Activated CD4-positive, alpha-beta T cell treated with anti-CD3 and anti-CD28 coated beads for 24 hours (primary cell): ENCODE measurements at places on chromosomes 1 and 21.

DNA sequence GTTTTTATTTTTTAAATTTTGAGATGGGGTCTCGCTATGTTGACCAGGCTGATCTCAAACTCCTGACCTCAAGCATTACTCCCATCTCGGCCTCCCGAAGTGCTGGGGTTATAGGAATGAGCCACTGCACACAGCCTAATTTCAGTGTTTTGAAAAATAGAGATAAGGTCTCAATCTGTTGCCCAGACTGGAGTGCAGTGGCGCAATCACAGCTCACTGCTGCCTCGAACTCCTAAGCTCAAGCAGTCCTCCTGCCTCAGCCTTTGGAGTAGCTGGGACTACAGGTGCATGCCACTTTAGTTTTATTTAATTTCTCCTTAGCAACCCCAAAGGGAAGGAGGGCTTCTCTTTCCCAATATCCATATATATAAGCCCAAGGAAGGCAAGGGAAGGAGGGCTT is 63.7 kb upstream of the LPGAT1 start:
- no peak for DNase-seq

- no peak for DNase-seq
Measured at GRCh38 chr1:207857447-207857846, 53.5 kb downstream of the CD34 start.

- DNase-seq: peak; percentile 29
Measured at GRCh38 chr1:93680420-93681100, 1.1 kb downstream of the BCAR3 start.

GRCh38 chr1:51569284-51570062 is 47.4 kb upstream of the OSBPL9 start:
- peak; percentile 39 for DNase-seq

DNA sequence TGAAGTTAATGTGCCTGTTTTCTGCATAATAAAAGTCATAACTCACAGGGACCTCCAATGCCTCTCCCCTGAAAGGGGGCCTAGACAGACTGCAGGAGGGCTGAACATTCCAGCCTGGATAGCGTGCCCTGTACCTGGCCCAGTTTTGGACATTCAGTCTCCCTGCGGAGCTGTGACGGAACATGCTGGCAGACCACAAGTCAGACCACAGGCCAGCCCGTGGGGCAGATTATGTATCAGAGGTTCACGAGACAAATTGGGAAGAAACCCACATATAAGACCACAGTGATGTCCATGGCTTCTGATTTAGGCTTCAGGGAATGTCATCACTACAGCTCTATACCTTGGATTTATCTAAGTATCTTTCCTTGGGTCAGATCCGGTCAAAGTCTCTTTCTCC is 151.5 kb upstream of the POU3F1 start:
- DNase-seq: no peak

DNA sequence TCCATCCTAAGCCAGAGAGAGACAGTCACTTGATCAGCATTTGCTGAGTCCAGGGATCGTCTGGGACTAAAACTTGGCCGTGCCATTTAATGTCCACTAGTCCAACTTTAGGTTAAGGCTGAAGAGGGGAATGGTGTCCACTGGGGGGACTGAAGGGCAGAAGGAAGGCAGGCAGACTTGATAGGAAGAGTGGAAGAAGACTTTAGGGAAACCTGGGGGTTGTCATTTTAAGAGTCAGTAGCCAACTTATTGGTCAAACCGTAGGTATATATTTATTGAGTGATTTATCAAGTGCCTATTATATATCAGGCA is 1.3 kb upstream of the LMOD1 start:
- DNase-seq: no peak

- DNase-seq: no peak
Measured at GRCh38 chr1:44220001-44220751, 6.9 kb downstream of the DMAP1 start.

GRCh38 chr1:164562061-164562460 is 3.1 kb downstream of the PBX1 start:
- DNase-seq: no peak

- no peak for DNase-seq
Measured at GRCh38 chr1:215888159-215888558, 321.1 kb downstream of the KCTD3 start.

DNA sequence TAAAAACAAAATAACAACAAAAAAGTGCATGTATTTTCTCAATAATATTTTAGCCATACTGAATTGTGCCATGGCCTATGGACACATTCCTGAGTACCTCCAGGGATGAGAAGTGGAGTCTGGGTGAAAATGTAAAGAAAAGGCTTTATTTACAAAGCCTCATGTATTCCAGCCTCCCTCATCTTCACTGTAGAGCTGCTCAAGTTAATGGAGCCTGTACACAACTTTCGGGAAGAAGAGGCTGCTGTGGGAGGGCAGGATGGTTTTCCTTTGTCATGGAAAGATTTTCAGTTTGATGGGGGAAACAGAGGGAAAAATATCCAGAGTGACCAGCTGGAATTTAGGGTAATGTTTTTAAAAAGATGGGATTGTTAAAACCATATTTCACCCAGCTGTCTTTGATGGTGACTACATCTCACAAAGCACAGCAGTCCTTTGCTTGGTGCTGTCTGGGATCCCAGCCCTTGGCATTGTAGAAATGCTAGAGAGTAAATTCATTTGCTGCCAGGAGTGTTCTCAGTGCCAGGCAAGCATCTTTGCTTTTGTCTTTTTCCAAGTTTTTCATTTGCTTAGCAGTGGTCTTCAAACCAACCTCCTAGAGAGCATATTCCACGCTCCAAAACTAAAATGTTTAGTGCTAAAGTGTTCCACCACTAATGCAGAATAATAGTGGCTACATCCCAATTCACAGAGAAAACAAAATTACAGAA is 54.9 kb downstream of the DPT start:
- DNase-seq: no peak

GRCh38 chr21:25913479-25913878 is 178.7 kb downstream of the GABPA start:
- DNase-seq: no peak

DNA sequence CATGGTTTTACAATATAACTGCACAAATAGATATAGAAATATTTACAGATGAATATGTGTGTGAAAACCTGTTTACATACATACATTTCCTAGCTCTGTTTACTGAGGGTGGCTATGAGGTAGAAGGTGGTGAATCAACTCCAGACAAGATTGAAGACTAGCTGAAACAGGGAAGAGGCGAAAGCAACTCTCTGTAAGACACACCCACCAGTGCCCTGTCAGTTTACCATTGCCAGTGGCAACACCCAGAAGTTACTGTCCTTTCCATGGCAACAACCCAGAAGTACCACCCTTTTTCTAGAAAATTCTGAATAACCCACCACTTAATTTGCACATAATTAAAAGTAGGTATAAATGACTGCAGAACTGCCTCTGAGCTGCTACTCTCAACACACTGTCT is 16.7 kb downstream of the TMEM69 start:
- DNase-seq: no peak

- peak; percentile 43 for DNase-seq
Measured at GRCh38 chr1:165827268-165828102, at the start of gene UCK2. Gene UCK2 (plus strand): TSS chr1:165827614. CDS start chr1:165827834, 220 bp downstream.

DNA sequence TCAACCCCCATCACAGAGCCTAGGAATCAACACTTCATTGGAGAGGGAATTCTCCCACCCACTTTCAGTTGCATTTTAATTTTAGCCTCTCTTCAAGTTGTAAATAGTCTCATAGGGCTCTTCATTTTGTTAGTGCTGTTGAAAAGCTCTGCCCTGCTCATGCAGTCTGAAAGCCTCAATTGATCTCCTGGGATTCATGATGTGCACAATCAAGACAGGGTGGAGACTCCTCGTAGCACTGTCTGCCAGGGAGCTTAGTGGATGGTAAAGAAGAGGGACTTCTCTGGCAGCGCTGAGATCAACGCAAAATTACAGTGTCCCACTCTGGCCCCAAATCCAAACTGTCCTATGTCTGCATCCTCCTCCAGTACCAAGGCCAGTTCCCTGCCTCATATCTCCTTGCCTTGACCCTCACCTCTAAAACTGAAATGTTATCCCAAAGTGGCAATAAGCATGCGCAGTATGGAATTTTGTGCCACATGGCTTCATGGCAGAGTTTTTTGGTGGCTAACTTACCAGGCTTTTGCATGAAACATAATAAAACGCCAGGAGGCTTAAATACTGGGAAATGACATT is 282.2 kb downstream of the CACNA1E start:
- DNase-seq: no peak

- DNase-seq: no peak
Measured at GRCh38 chr1:74406759-74407158, 105.7 kb downstream of the LRRC53 start.

- DNase-seq: no peak
Measured at GRCh38 chr1:228445843-228446650, 29.4 kb upstream of the TRIM17 start.

GRCh38 chr1:158003406-158003800 is 10.0 kb downstream of the KIRREL1 start:
- DNase-seq: no peak

DNA sequence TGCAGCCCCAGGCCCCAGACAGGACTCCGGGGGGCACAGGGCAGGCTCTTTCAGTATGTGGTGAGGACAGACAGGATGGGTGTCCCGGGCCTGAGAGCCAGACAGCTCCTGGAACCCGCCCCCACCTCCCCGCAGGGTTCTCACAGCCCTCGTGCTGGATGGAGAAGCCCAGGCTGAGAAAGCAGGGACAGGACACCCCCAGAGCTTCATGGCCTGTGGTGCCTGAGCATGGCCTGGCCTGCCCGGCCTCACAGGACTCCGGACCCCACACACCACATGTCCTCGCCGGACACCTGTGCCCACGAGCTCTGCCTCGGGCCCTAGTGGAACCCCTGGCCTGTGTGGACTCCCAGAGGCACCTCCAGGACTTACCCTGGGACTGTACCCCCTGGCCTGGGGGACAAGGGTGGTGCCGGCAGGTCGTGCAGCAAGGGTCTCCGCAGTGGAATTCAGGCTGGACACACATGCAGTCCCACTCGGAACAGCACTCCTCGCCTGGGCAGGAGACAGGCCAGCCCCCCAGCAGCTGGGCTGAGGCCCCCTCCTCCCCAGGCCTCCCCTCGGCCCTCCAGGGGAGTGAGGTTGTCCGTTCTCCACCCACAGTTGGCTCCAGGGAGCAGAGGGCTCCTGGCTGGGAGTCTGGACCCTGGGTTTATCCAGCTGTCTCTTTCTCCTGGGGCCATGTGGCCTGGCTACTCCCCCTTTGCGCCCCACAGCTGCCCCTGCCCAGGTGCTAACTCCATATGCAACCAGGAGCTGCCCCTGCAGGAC is 1.2 kb downstream of the TNFRSF18 start:
- no peak for DNase-seq

- DNase-seq: no peak
Measured at GRCh38 chr1:201268604-201269151, 14.6 kb upstream of the PKP1 start.

- no peak for DNase-seq
Measured at GRCh38 chr1:17834561-17835100, 79.5 kb downstream of the ACTL8 start.

DNA sequence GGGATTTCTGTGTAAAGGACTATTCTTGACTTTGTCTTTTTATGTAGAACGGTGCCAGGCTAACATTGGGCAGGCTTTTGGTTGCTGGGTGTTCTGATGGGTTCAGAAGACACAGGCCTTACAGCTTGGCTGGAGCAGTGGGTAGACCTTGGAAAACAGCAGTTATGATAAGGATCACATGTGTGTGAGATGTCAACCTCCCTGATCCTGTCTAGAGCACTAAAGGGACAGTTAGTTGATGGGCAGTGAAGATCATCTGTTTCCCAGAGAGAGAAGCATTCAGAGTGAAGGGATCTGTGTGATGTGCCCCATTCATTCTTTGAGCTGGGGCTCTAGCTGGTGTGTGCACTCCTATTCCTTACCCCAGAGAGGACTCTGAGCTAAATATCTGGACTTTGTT is 88.0 kb downstream of the NOS1AP start:
- DNase-seq: no peak

DNA sequence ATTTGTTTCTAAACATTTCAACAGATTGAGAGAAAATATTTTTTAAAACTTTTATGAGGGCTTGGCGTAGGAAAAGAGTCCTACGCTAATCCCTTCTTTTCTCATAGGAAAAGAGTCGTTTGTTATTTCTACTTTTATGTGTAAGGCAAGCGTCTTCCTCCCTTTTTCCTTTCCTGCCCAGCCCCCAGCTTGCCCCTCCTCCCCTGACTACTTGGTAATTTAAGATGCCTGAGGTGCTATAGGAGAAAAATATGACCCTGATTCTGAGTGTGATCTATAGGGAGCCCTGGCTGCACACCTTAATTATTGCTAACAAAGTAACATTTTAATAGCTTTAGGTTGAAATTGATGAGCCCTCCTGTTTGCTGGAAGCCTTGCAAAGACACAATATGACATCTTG is 373.6 kb downstream of the PBX1 start:
- DNase-seq: no peak

DNA sequence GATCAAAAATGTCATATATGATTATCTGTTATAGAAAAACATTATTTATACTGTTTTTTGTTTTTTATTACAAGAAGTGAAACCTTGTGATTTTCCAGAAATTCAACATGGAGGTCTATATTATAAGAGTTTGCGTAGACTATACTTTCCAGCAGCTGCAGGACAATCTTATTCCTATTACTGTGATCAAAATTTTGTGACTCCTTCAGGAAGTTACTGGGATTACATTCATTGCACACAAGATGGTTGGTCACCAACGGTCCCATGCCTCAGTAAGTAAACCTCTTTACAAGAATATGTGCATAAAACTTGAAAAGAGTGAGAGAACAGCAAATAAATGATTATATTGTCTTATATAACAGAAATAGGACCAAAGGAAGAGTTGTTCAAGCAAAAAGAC is 14.5 kb downstream of the CFHR4 start:
- DNase-seq: no peak

DNA sequence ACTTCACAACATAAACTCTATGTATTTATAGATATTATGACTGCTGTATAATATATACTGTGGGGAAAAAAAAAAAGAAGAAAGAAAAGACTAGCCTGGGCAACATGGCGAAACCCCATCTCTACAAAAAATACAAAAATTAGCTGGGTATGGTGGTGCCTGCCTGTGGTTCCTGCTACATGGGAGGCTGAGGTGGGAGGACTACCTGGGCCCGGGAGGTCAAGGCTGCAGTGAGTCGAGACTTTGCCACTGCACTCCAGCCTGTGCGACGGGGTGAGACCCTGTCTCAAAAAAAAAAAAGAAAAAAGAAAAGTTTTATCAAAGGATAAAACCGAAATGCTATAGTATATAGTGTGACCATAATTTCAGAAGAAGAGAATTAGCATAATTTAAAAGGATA is 2.7 kb downstream of the EXOC8 start:
- no peak for DNase-seq

GRCh38 chr1:27652111-27652864 is 17.3 kb upstream of the FGR start:
- DNase-seq: no peak

GRCh38 chr1:170145770-170146676 is at the start of gene NTMT2:
Gene NTMT2 (plus strand): TSS chr1:170145959. CDS start chr1:170146108, 149 bp downstream.
- DNase-seq: no peak

GRCh38 chr1:156347331-156347730 is 9.0 kb downstream of the TSACC start:
- no peak for DNase-seq

DNA sequence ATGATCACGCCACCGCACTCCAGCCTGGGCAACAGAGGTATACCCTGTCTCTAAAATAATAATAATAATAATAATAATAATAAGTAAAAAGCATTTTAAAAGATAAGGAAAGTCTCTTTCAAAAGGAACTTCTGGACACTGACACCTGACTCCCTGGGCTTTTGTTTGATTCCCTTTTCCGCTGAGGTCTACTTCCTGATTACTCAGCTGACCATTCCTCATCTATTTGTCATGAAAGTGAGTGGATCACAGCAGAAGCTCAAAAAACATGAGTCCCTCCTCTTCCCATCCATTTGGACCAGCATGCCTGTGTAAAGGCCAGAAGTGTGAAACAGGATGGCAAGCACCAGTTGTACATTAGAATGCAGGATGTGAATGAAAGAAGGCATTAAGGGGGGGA is 61.1 kb upstream of the FBXO28 start:
- DNase-seq: no peak

- DNase-seq: no peak
Measured at GRCh38 chr1:52502789-52503188, 50.1 kb downstream of the TUT4 start.
